ENCODE measurements at places on chromosomes 4 and X.

DNA sequence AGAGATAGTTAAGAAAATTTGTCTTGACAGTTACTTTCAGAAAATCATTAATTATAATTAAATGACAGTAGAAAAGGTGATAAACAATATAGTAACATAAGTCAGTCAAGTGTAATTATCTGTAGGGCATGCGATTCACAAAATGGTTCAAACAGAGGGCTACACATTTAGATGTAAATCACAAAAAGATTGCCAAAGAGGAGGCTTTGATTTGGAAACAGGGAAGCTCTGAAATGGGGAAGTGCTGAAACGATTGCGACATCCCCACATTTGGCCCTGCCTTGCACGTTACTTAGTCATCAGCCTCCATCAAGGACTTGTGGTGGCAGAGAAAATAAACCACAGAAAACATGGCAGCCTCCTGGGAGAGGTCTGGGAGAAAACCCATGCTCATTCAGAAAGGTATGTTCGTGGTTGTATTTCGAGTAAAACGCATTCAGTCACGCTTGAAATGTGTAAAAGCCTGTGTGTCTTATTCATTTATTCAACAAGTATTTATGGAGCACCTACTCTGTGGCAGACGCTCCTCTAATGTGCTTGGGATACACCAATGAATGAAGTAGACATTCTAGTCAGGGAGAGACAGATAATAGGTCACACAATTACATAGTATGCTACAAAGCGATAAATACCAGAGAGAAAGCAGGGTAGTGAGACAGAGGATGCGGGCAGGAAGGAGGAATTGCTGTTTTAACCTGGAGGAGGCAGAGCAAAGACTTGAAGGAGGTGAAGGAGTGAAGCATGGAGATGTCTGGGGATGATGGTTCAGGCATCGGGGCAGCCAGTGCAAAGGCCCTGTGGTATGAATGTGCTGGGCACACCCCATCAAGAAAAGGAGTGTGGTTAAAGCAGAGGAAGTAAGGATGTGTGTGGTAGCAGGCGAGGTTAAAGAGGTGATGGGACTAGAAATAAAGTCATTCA, 7.8 kb downstream of the RBM47 start:
- no peak for DNase-seq

DNA sequence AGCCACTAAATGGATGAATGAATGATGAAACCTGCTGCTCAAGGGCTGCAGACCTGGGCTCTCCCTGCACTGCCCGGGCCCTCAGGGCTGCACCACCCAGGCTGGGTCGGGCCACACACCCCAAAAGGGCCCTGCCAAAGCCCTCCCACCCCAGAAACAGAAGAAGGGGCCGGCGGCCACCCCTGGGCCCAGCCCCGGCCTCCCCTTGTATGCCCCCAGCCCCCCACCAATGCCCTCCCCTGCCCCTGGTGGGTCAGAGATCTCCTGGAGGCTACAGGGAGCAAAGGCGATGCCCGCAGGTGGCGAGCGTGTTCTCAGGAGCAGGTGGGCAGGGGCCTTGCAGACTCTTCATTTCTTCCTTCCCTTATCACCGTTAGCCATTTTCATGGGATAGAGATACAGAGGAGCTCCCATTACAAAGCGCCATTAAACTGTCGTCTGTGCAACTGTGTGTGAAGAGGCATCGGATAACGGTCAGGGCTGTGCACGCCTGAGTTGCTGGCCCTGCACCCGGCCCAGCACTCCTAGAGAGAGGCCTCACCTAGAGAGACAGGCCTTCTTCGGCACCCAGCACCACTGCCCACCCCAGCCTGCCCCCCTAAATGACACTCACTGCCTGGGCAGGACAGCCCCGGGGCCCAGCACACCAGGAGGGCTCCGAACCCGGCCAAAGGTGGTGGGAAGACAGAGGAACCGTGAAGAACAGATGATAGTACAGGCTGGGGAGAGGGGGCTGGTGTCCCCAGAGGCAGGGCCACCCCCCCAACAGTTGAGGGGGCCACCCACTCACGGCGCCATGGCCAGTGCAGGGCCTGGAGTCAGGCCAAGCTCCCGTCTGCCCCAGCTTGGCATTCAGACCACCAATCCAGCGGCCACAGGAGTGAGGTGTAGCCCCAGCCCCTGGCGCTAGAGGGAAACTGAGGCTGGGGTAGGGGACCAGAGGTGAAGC, 133.7 kb downstream of the FAM53A start:
- no peak for DNase-seq

GRCh38 chrX:17668929-17669328, 68.4 kb upstream of the SCML1 start:
- DNase-seq: no peak

DNA sequence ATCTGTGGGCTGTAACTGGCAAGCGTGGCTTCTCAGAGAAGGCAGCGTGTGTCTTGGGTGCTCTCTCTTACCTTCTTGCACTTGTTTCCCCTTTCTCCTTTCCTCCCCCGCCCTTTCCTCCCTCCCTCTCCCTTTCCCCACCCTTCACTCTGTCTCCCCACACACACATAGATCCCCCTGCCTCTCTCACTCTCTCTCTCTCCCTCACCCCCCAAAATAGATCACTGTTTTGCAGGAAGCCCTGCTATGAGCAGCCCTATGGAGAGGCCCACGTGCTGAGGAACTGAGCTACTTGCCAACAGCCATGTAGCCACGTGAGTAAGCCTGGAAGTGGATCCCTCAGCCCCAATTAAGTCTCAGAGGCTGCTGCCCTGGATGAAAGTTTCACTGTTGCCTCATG, 4.3 kb upstream of the PNMA6E start:
- no peak for DNase-seq

- DNase-seq: no peak
Observed at GRCh38 chr4:169037506-169037905, 27.5 kb upstream of the CBR4 start.

GRCh38 chr4:115780268-115780667, 666.8 kb upstream of the NDST4 start:
- no peak for DNase-seq

- no peak for DNase-seq
Observed at GRCh38 chrX:69231903-69232302, 66.7 kb upstream of the PJA1 start.

- DNase-seq: no peak
Observed at GRCh38 chr4:74304095-74304625, 4.1 kb upstream of the EPGN start.

DNA sequence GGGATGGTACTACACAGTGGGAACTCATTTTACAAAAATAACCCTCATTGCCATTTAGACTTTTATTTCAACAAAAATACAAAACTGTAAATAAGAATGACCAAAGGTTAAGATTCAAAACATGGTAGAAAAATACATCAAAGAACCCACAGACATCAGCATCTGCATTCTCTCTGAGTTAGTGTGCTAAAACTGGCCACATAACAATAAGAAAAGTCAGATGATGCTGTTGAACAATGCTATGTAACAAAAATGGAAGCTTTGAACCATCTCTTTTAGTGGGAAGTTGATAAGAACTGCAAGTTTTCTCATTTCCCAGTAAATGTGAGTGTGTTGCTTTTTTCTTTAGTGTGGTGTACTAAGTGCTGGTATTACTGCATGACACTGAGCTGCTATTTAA, 888.4 kb upstream of the EPHA5 start:
- DNase-seq: no peak

DNA sequence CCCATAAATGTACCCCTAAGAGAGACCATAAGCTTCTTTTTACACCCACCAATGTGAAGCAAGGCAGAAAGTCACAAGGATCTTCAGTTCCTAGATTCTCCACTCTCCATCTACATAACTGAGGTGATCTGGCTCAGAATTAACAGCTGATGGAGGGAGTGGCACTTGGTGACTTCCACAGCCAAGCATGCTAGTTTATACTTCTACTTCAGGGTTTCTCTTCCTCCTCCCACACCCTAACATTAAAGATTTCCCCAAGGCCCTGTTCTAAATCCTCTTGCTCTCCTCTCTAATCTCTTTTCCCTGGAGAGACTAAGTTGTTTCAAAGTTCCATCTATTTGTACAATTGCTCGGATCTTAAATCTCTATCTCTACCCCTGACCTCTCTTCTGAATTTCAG, 81.1 kb downstream of the MBNL3 start:
- DNase-seq: no peak

DNA sequence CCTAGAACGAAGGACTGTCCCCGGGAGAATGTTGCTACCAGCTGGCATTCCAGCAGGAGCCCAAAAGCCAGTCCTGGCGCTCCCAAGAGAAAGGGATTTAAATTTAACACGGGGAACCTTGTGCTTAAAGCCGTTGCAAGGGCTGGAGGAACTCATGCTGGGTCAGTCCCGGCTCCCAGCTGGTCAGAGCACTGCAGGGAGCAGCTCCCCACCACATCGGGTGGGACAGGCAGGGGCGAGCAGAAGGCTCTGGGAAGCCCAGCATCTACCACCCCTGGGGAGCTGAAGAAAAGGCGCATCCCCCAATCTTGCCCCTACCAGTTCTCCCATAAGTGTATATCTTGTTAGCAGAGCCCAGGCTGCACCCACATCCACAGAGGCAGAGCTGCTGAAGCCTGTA, 15.7 kb downstream of the CFAP99 start:
- DNase-seq: no peak

- no peak for DNase-seq
Observed at GRCh38 chr4:167717495-167717894, 374.8 kb upstream of the ANXA10 start.

DNA sequence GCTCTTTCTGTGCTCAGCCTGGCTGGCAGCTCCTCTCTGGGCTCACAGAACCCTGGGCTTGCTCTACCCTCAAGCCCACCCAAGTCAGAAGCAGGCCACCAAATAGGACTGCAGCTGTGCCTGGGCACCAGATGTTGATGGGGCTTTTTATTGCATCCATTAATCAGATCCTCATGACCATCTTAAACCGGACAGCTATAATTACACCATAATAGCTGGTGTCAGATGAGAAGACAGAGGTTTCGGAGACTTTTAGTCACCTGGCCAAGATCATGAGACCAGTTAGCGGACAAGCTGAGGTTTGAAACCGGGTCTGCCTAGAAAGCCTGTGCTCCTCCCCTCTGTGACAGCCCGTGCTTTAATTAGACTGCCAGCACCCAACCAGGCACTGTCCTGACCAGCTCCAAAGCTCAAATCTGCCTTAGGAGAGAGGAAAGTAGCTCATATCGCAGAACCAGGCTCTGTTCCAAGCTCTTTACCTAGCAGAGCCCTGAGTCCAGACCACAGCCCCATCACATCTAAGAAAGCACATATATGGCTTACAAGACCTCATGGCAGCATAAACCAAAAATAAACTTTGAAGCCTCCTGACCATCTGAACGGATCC, 88.9 kb downstream of the JAKMIP1 start:
- DNase-seq: no peak

- DNase-seq: no peak
Observed at GRCh38 chr4:16472537-16472936, 246.3 kb upstream of the TAPT1 start.

DNA sequence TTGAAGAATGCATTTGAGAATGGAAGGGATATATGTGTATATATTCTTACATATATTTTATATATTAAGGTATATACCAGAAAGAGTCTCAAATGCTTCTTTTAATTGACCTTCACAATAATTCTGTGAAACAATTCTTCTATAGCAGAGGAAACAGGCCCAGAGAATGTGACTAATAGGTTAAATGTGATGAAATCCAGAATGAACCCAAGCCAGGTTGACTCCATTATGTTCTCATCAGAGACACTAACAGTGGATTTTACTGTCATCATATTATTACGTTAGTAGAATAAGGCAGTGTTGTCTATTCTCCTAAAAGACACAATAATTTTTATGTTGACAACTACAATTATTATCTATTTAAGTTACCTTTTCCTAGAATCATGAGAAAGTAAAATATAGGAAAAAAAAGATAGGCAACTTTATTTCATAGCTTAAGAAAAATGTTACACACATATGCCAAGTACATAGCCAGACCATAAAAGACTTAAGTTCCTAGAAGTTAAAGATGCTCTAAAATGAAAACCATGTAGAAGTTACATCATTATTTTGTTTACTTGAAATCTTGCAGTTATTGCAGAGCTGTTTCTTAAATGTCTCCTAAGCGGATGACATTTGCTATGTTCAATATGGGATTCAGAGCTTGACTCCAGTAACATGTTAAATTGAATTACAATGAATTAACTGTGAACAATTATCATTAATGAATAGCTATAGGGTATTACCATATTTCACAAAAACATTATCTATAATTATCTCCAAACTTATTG, 56.2 kb upstream of the ANKRD50 start:
- no peak for DNase-seq

- DNase-seq: no peak
Observed at GRCh38 chrX:123906557-123907316, 46.9 kb downstream of the XIAP start.

DNA sequence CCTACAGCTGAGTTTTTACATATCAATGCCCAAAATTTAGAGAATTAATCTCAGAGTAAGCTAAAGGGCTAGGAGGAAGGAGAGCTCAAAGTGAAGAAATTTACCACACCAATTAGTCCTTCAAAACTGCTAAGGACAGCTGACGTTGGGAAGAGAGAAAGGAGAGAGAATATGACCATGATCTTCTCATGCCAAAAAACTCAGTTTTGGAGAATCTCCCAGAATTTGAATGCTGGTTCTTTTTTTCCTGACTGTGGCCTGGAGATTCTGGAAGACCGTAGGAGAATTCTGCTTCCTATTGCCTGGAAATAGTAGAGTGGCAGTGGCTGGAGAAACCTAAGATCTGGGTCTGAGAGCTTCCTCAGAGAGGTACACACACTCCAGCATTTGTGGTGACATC, 834.4 kb upstream of the SLIT2 start:
- no peak for DNase-seq

DNA sequence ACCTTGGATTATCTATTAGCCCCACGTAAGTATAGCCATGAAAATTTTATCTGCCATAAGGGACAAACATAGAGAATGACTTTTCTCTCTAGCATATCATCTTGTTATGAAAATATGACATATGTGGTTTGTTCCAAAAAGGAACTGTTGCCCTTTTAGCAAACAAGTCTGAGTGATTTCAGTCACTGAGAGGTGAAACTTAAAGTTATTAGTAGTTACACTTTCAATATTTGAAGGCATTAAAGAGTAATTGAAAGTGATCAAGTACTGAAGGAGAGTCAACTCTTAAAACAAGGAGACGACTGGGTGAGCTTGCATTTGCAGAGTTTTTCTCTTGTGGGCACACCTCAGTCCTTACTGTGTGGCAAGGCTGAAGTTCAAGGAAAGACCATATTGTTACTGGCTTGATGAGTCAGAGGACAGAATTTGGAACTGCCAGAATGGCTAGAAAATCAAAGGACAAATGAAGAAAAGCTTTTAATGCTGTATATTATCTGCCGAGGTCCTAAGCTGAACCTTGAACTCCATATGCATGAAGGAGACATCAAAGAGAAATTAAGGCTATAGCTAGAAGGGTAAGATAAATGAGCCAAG, 205.1 kb upstream of the EMCN start:
- DNase-seq: no peak

GRCh38 chrX:9988762-9989161, 21.6 kb downstream of the CLDN34 start:
- no peak for DNase-seq
